ENCODE measurements at places on chromosomes 4 and X. TPM values are rescaled to one million over a fixed set of nuclear protein-coding genes. Genes with fewer than 3 reads are reported as not detected.

Gene FGFBP2
- 1.2 TPM for total RNA-seq

Gene CXCL5
- total RNA-seq, result not detected

Gene POU4F2
- not detected for total RNA-seq

Gene SLC25A43
- total RNA-seq, result 1.4 TPM

Gene RPS6KA6
- 0.41 TPM for total RNA-seq

Gene TCEAL2
- 0.47 TPM for total RNA-seq

Gene DCLK2
- total RNA-seq, result 21.9 TPM

Gene GPC4
- 7.1 TPM for total RNA-seq

Gene RHOXF2B
- total RNA-seq, result not detected

Gene OTUD6A
- total RNA-seq, result not detected

Gene DIPK2B
- 13.2 TPM for total RNA-seq

Gene HAND2
- 117 TPM for total RNA-seq

Gene TMPRSS11B
- not detected for total RNA-seq
